ENCODE measurements at places on chromosomes 16 and 17.

DNA sequence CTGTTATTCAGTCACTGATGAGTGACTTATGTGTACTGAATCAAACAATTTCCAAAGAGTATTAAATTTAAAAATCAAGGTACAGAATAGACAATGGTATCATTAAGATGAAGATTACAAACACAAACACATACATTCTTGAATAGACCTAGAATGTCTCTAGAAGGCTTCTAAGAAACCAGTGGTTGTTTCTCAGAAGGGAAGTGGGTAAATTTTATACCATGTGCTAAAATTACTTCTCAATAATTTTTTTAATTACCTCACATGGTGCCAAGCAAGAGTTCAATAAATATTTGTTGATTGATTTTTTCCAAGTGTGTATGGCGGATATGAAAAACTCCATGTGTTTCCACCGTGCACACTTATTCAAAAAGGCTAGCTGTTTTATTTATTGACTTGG lies 6.4 kb downstream of the DYNLRB2 start:
- DNase-seq: no peak

GRCh38 chr17:71628306-71628705 lies 492.5 kb upstream of the SOX9 start:
- no peak for DNase-seq

DNA sequence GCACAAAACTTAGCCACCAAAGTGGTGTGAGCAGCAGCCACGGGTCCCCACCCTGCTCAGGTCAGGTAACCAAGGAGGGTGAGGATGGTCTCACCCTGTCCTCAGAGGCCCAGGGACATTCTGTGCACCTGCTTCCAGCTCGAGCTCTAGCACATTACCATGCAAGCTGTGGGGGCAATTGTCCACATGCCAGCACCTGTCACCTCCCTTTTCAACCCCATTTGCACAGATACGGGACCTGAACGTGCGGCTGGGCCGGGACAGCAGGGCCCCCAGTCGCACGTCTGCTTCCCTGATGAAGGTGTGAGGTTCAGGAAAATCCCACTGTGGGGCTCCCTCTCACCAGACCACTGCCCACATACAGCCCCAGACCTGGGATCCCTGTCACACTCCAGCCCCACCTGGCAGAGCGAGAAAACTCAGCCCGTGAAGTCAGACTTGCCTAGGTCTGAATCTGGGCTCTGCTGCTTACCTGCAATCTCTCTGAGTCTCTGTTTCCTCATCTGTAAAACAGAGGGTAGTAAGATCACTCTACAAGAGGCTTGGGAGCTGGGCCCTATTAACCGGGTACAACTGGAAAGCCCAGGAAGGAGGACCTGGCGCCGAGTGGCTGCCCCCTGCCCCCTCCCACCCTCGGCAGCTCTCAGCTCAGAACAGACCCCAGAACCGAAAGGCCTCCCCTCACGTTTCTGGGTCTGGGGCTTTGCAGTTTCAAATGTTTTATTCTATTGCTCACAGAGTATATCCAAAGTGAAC lies 7.9 kb downstream of the WFIKKN2 start:
- DNase-seq: no peak

GRCh38 chr16:55492756-55493380 lies 13.9 kb downstream of the MMP2 start:
- DNase-seq: no peak

GRCh38 chr17:19005137-19005773 lies 691 bp upstream of the FAM83G start:
- no peak for DNase-seq
